Left kidney (tissue), 8 donors: ENCODE measurements at places on chromosomes 5 and 9. TPM values are rescaled to one million over a fixed set of nuclear protein-coding genes. Genes with fewer than 3 reads are reported as not detected.

DNA sequence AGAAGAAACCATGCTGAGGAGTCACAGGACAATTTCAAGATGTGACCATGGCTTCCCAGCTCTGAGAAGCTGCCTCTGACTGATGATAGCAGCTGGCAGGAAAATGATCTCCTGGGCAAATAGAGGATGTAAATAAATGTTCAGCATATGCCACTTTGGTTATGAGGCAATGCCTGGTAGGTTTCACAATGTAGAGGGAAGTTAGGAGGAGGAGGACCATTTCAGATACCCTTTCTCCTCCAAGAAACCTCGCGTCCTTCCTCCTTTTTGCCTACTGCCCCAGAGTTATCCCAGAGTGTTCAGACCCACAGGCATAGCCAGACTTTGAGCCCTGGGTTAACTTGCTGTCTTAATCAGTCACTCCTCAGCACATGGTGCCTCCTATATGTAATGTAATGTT, 541.6 kb upstream of the DAP start:
- DNase-seq = no peak

- no peak for DNase-seq
Observed at GRCh38 chr9:72477930-72478518, 43.4 kb upstream of the TMC1 start.

The PCDHA5 gene
- polyA plus RNA-seq = 0.18 TPM

GRCh38 chr9:35962126-35962906, 4.4 kb upstream of the OR2S2 start:
- no peak for DNase-seq
